ENCODE measurements at places on chromosomes 1 and 21. TPM values are rescaled to one million over a fixed set of nuclear protein-coding genes. Genes with fewer than 3 reads are reported as not detected.

The SH2D1B gene
- total RNA-seq: not detected

DNA sequence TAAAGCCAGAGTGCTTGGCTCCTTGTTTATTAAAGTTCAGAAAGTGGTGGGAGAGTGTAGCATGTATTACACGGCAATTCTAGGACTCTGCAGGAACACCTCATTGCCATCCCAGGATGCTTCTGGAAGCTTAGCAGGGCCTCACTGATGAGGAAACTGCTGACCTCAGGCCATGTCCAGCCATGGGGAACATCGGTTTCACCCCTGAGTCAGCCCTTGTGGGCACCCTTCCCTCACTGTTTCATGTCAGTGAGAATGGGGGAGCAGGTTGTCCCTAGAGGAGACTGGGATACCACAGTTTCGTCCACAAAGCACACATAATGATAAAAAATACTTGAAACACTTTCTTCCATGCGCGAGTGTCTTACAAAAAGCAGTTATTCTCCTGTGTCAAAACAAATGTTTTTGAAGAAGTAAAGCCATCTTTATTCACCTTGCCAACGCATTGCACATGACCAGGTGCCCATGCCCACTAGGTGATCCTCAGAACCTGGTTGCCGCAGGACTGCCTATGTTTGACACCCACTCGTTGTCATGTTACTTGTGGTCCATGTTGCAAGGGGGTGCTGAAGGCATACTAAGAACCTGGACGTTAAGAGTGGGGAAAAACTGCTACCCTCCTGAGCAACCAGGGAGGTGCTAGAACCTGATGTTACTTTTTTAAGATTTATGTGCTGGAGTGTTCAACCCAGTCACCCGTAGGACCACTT lies 41.2 kb upstream of the TTC22 start:
- DNase-seq: no peak

- no peak for DNase-seq
These were observed 5.7 kb upstream of the PLPP3 start for GRCh38 chr1:56584910-56585528.

The SLC37A1 gene
- 25.4 TPM for total RNA-seq

The GJA5 gene
- total RNA-seq: not detected

- no peak for DNase-seq
These were observed 205.8 kb downstream of the PTPRU start for GRCh38 chr1:29441916-29442668.

The S100A2 gene
- total RNA-seq: not detected
